ENCODE measurements at places on chromosomes 12 and 14. TPM values are rescaled to one million over a fixed set of nuclear protein-coding genes. Genes with fewer than 3 reads are reported as not detected.
A peak's percentile ranks its signal among the peaks of the same experiment; 100 is the strongest.

The NEUROD4 gene
- total RNA-seq, result not detected

The TAS2R20 gene
- total RNA-seq, result 1.3 TPM

The TNS2 gene
- total RNA-seq, result 4.5 TPM

DNA sequence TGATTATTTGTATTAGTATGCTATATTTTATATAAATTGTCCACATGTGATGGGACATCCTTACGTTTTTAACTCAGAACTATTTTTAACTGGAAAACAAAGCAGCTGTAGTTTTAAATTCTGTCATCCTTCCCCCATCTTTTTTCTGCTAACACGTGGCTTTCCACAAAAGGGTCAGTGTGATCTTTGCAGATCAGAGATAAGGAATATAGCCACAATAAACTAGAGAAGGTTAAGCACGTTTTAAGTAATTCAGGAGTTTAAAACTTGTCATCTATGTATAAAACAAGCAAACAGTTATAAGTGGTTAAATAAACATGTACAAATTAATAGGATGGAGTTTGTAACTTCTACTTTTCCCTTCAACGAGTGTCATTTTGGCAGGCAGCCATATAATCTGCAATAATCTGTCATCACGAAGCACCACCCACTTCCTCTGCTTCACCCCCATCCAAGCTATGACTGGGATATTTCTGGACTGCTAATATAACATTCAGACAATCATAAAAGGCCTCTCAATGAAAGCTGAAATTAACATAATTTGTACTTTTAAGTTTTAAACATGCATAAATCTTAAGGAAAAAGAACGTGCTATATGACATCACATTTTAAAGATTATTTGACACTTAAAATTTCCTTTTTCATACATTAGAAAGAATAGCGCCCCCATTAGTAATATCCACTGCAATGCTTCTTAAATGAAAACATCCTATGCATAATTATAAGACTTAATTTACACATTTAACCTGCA, 15.3 kb downstream of the TAOK3 start:
- no peak for DNase-seq

- peak; percentile 55 for DNase-seq
Measured at GRCh38 chr12:94649349-94650142, 811 bp downstream of the TMCC3 start.

GRCh38 chr14:100240668-100241032, 1.7 kb downstream of the YY1 start:
- no peak for DNase-seq

- no peak for DNase-seq
Measured at GRCh38 chr14:101117543-101117942, 214.0 kb upstream of the RTL1 start.

- no peak for DNase-seq
Measured at GRCh38 chr14:52329678-52330369, 15.7 kb downstream of the PTGER2 start.

The TSPAN19 gene
- total RNA-seq, result not detected

DNA sequence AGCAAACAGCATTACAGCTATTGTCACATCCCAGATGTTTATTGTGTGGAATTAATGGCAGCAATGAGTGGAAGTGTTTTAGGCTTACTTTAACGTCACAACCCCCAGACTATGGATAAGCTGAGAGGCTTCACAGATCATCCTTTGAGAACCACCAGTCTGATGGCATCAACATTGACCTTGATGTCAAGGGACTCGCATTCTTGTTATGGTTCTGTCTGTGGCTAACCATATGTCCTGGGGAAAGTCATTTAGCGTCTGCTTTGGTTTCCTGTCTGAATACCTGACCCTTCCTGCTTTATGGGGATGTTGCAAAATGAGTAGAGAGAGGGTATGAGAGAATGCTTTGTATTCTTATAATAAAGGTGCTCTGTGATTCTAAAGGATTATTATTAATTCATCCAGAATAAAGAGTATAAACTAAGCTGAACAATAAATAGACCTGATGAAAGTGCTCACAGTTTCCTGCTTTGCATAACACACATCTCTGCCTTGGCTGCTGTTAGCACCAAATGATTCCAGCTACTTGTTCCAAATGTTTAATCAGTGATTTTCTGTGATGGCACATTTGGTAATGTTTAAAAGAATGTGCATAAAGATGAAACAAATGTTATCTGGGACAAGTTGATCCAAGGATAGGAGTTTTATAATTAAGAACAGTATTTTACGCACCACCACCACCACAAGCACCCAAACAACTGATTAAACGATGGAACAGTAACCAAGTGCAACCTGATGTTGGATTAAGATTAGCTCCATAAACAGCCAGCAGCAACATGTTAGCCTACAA, 116.9 kb upstream of the LRIG3 start:
- no peak for DNase-seq

The APOF gene
- not detected for total RNA-seq

DNA sequence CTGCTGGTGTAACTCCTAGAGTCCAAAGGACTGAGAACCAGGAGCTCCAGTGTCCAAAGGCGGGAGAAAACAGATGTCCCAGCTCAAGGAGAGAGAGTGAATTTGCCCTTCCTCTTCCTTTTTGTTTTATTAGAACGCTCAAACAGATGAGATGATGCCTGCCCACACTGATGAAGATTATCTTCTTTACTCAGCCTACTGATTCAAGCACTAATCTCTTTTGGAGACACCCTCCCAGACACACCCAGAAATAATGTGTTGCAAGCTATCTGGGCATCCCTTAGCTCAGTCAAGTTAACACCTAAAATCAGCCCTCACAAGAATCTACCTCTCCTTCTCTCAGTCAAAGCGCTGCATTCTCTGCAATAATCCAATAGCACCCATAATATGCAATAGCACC, 78.2 kb upstream of the BCL2L14 start:
- DNase-seq, result no peak

The AHNAK2 gene
- total RNA-seq, result 2.3 TPM

GRCh38 chr14:63032076-63032475, 13.2 kb downstream of the KCNH5 start:
- no peak for DNase-seq

- peak; percentile 45 for DNase-seq
Measured at GRCh38 chr14:90726656-90727055, 89.6 kb downstream of the TTC7B start.

The FAR2 gene
- total RNA-seq, result 22.1 TPM

DNA sequence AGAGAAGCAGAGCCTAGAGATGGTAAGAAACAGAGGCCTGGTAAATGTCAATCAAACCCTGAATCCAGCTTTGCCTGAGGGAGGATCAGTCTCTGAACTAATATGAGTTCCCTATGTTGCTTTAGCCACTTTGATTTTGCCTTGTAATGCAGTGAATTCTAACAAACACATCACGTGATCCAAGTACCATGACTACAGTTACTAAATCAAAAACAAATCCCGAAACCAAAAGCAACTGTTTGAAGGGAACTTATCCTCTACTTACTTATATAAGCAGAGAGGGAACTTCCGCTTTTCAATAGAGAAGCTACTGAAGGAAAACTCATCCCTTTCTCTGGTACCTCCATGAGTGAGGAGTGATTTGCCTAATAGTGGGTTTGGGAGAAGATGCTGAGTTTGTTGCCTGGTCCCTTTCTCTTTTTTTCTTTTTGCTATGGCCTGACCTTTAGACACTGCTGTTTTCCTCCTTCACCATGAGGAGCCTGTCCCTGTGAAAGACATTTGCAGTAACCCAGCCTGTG, 7.7 kb upstream of the PPTC7 start:
- no peak for DNase-seq

DNA sequence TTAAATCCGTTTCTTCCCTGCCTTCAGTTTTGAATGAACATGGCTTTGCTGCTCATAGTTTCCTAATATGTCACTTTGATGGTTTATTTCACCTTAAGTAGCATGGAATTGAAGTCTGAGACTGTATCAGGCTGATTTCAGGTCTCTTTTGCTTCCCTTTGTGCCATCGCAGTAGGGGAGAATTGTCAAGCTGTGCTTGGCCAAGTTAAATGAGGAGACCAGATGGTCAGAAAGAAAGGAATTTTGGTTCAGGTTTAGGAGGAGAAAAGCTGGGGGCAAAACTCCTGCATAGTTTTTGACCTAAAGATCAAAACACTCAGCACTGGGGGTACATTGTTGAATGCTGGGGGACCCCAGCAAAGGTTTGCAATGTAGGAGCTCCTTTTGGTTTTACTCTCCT, 398.4 kb downstream of the NUAK1 start:
- DNase-seq, result no peak

The AMHR2 gene
- total RNA-seq, result not detected

DNA sequence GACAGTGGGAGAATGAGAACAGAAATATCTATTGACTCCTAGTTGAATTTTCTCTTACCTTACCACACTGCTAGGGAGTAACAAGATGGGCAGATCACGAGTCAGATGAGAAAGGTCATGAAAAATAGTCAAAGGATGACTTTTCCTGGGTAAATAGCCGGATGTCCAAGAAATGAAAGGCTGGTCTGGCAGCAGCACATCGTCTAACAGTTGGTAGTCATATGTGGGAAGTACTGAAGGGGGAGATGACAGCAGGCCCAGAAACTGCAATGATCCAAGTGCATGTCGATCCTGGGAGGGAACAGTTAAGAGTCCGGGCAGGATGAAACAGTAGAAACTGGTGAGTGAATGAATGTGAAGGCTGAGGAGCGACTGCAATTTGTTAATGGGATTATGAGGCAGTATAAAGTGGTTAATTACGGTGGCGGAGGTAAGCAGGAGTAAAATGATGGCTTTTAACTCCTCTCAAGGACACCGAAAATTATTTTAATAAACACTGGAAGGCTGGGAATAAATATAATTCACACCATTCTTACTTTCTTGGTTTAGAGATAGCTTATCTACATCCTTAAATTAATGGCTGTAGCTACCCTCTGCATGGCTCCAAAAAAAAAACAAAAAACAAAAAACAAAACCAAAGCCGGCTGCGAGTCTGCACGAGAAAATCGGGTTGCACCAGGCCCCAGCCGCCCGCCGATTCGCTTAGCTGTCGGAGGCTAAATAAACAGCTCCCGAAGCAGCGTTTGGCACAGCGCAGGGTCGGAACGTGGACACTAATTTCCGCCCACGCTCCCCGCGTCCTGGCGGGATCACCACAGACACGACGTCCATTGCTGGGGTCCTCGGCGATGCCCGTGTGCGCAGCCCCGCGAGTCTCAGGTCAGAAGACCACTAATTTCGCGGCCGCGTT, 1.0 kb upstream of the ERC1 start:
- peak; percentile 51 for DNase-seq

The COX8C gene
- total RNA-seq, result not detected

DNA sequence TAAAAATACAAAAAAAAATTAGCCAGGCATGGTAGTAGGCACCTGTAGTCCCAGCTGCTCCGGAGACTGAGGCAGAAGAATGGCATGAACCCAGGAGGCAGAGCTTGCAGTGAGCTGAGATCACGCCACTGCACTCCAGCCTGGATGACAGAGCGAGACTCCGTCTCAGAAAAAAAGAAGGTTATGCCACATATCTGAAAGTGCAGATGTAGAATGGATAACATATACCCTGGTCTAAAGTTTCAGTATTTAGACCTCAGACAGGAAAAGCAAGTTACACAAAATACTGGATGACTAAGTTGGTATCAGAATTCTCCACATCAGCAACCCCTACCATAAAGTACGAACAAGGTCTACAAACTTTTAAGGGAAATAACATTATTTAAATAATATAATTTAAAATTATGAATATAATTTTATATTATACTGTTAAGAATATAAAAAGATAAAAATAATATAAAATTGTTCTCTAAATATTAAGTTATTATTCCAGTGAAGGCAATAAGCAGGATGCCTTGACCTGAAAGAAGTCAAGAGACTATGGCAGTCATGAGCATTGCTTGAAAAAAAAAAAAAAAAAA, 169.9 kb downstream of the CRADD start:
- no peak for DNase-seq

- no peak for DNase-seq
Measured at GRCh38 chr12:16349131-16349460, 1.7 kb downstream of the MGST1 start.

The KRT75 gene
- not detected for total RNA-seq

DNA sequence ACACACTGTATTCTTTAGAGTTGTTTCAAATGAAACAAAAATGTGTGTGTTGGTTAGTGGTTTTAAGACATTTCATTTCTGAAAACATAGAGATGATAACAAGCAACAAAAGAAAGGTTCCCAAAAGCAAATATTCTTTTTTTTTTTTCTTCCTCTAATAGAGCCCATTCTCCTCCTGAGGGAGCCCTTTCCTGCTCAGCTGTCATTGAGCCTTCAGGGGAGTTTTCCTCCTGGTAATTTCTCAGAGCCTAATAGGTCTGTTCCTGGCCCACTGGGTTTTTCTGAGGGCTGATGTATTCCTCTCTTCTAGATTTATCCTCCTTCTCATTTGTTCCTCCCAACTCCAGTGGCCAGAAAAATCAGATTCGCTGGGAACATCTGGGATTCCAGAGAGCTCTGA, 654.5 kb downstream of the NOVA1 start:
- no peak for DNase-seq

The KRT72 gene
- not detected for total RNA-seq

GRCh38 chr12:18975933-18976332, 153.6 kb upstream of the PLEKHA5 start:
- DNase-seq, result no peak

The KHNYN gene
- total RNA-seq, result 30.0 TPM

DNA sequence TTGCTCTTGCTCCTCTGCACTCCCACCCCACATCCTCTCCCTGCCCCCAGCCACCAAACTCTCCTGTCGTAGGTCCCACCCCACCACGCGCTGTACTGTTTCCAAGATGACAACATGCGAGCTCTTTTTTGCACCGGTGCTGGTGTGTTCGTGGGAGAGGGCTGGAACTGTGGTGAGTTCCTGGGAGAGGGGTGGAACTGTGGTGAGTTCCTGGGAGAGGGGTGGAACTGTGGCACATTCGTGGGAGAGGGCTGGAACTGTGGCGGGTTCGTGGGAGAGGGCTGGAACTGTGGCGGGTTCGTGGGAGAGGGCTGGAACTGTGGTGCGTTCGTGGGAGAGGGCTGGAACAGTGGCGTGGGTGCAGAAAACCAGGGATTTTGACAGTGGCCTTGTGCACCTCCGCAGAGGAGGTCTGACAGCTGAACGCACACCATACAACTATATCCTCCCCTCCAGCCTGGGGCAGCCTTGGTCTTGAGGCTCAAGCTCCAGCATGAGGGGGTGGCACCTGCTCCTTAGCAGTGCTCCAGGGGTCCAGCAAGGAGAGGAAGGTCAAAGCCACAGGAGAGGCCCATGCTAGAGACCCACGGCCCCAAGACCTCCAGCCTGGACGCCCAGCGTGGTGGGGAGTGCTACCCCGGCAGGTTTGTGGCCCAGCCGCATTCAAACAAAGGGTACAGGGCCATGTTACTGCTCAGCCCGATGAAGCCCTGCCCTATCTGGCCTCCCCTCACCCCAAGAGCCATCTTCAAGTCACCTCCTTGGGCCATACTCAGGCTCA, 50.1 kb downstream of the ACTN1 start:
- no peak for DNase-seq

DNA sequence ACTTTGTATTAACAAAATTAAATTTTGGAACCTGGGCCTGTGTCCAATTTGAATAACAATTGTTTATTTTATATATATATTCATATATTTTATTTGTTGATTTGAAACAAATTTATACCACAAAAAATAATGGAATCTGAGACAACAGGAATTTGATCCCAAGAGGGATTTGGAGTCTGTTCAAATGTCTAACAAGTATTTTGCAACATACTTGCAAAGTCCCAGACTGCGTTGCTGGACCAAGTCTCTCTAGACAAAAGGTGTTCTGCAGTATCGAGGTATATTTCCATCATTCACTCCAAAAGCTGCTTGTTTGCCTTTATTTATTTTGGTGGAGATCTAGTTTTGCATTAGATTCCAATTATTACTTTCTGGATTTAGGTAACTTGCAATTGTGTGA, 68.7 kb upstream of the PTPRR start:
- DNase-seq, result no peak

All from H9 (cell line).